ENCODE measurements at places on chromosomes 12 and 14.

DNA sequence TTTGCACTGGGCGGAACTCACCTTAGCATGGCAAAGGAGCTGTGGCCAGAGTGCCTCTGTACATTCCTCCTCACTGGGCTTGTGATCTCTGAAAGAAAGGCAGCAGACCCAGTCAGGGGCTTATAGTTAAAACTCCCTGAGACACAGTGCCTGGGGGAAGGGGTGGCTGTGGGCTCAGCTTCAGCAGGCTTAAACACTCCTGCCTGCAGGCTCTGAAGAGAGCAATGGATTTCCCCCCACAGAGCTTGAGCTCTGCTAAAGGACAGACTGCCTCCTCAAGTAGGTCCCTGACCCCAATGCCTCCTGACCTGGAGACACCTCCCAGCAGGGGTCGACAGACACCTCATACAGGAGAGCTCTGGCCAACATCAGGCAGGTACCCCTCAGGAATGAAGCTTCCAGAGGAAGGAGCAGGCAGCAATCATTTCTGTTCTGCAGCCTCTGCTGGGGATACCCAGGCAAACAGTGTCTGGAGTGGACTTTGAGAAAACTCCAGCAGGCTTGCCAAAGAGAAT, 327.5 kb upstream of the SLC16A7 start:
- DNase-seq = no peak

DNA sequence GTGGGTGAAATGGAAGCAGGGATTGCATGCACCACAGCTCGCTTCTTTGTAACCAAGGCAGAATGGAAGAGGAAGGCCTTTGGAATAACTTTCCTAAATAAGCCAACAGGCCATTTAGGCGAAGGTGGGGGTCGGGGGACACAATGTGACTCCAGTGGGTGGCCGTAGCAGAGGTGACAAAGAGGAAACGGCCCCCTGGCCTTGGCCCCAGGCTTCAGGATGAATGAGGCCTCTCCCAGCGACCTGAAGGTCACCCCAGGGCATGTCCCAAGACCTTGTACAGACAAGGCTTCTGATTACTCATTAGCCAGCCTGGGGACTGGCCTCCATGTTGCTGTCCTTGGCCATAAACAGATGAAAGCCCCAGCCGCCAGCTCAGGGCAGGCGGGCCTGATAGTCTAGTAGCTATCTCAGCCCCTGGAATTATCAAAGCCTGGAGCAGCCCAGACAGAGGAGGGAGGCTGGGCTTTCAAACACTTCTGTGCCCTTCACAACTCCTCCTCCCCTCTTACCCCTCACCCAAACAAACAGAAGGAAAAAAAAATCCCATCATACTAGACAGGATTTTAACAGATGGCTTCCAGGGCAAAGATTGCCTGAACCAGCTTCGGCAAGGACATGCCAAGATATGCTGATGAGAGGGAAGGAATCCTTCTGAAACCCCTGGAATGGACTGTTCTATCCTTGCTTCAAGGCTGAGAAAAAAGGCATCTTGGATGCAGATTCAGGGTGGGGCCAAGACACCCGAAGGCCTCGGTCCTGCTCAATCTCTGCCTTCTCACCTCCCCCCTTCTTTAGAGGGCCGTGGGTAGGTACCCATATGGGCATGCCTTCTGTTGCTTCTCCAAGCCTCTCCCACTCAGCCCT, 142.3 kb upstream of the PARP11 start:
- DNase-seq = no peak

GRCh38 chr12:111276146-111276545, 92.7 kb downstream of the PHETA1 start:
- no peak for DNase-seq

DNA sequence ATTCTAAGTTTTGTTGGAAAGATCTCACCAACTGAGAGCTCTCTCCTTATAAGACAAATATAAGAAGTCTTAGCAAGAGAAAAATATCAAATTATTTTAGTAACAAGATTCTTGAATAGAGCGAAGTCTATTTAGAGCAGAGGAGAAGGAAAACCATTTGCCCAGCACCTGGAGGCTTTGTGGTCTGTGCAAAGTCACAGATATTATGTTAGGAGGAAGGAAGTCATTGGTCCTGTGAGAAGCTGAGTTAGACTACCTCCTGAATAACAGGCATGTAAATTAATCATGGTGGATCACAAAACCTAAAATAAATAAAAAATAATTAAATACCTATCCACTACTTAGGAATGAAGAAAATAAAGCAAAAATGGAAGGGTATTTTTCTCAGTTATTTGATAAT, 38.4 kb upstream of the ATXN7L3B start:
- DNase-seq = no peak

DNA sequence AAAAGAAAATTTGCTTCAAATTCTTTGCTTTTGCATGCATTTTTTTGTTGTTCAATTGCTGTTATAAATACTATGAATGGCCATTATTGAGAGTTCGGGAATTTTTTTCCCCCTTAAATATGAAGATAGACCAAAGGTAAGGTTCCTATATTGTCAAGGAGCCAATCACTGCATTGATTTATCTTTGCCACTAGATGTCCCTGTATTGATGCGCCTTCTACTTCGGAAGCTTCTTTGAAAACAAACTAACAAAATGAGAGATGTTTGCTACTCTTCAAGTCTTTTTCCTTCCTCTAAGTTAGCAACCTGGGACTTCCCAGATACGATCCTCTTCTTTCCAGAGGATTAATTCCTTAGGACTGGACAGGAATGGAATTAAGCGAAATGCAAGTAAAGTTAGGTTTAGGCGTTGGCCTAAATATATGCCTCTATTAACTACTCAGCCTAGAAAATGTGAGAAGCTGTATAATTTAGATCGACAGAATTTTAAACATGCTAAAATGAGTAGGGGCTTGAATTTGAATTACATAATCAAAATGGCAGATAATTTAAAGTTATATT, 318.1 kb downstream of the AEBP2 start:
- DNase-seq = peak; percentile 46

GRCh38 chr12:116978791-116979508, 68.2 kb downstream of the FBXW8 start:
- DNase-seq = no peak

DNA sequence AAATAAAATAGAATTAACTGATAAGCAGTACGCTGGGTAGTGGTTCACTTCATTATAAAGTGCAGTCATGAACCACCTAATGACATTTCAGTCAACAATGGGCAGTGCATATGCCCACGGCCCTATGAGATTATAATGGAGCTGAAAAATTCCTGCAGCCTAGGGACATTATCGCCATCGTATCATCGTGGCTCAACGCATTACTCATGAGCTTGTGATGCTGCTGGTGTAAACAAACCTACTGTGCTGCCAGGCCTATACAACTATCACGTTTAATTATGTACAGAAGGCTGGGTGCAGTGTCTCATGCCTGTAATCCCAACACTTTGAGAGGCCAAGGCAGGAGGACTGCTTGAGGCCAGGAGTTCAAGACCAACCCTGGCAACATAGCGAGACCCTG, 62.3 kb upstream of the TMEM263 start:
- no peak for DNase-seq

DNA sequence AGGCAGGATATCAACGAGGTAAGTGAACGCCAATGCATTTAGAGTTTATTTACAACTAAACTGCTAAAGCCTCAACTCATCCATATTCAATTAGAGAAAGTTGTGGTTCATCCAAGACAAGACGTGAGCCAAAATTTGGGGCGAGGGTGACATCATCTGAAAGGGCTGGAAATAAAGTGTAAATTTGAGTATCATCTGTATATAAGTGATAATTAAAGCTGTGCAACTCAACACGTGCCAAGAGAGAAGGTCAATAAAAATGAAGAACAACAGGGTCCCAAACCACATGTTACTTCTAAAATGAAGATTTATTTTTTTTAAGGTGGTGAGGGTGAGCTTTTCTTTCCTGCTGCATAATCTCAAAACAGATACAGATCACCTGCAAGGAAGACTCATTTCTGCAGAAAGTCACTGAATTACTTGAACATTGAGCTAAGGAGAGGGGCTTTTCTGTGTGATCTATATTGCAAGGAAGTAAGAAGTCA, 203.6 kb downstream of the EFCAB11 start:
- no peak for DNase-seq

DNA sequence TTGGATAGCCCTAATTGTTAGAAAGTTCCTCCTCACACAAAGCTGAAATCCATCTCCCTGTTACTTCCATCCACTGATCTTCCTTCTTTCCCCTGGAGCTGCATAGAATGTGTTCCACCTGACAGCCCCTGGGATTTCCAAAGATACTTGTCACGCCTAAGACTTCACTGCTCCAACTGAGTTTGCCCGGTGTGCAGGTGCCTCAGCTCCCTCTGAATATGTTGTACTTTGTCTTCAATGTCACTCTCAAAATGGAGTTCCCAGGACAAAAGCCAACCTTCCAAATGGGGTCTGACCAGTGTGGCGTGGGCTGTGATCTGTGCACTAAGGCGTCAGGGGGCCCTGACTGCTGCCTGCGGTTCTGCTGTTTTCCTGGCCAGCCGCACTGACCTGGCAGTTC, 42.8 kb downstream of the CACNA2D4 start:
- no peak for DNase-seq

- DNase-seq = no peak
Measured at GRCh38 chr12:132814232-132814631, 14.4 kb downstream of the GOLGA3 start.

DNA sequence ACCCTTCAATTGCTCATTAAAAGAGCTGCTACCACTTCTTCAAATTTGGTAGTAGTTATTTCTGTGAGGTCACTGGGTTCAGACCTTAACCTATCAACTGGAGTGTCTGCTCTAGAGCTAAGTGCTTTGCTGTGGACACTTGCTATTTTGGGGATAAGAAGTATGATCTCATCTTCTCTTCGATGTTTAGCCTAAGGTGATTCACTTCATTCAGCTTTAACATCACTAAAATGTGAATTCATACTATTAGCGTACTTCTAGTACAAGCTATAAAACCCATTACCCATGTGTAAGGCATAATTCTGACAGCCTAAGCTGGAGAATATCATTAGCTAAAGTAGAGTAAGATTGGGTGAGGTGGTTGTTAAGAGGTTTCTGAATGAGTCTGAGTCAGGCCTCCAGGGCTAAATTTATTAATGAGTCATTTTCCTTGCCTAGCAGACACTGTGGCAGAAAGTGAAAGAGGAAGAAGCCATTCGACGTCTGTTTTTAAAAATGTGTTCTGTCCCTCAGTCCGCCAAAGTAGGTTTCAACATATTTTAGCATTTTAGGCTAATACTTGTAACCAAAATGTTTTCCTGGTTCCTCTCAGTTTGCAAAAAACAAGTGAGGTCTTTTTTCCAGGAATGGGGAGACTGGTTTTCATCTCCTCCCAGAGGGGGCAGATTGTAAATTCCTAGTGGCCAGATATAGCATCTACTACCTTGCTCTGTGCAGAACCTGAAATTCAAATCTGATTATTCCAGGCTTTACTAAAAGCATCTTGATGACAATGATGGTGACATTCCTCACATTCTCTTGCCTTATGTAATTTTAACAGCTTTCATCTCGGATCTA, 103.6 kb downstream of the SSPN start:
- peak; percentile 88 for DNase-seq

- DNase-seq = no peak
Measured at GRCh38 chr12:105622220-105622619, 291.7 kb downstream of the C12orf75 start.

GRCh38 chr14:51310505-51310944, 70.5 kb downstream of the TMX1 start:
- DNase-seq = no peak

- DNase-seq = no peak
Measured at GRCh38 chr12:60522684-60523400, 927.0 kb downstream of the SLC16A7 start.

- DNase-seq = peak; percentile 57
Measured at GRCh38 chr12:32051511-32052211, 55.0 kb upstream of the BICD1 start.

DNA sequence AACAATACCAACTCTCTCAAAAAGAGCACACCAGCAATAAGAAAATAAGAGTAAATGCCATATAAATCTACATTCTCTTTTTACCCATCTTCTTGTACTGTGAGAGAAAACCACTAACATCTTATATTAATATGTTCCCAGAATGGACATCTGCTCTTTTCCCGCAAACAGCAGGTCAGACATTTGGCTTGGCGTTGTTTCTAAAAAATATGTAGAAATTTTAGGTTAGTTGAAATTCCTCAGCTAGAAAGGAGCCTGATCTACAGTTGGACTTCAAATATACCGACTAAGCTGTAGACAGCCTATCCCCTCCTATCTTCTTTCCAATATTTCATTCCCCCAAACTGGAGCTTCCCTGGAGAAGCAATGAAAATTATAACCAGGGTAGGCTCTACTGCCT, 88.7 kb downstream of the PPP2R5E start:
- DNase-seq = no peak

- peak; percentile 78 for DNase-seq
Measured at GRCh38 chr14:20493634-20494033, 11.7 kb upstream of the RNASE10 start.

DNA sequence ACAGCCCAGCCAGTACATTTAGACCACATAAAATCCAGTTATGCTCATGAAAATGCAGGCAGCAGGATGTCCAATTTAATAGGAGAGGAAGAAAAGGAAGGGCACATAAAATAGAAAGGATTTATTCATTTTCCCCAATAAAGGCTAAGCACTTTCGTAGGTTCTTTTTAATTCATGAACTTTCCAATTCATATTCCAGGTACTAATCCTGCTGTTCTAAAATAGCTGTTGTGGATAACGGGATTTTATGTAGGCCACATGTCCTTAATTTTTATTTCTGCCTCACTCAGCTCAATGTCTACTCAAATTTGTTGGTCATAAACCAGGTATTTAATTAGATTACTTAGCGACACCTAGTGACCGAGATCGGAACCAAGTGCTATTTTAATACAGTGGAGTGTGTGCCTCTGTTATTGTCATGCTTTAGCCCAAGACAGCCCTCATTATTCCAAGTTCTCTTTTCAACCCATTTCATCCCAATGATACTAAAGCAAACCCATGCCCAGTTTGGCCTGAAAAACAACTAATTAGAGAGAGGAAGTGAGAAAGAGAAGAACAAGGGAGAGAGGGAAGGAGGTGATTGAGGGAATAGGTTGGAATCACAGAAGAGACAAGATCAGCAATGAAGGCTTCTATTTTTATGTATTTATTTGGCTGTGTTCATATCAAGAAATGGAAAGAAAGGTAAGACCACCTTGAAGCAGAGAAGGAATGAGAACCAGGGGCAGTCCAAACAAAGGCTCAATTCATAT, 45.9 kb upstream of the IFNG-AS1 start:
- DNase-seq = peak; percentile 27

DNA sequence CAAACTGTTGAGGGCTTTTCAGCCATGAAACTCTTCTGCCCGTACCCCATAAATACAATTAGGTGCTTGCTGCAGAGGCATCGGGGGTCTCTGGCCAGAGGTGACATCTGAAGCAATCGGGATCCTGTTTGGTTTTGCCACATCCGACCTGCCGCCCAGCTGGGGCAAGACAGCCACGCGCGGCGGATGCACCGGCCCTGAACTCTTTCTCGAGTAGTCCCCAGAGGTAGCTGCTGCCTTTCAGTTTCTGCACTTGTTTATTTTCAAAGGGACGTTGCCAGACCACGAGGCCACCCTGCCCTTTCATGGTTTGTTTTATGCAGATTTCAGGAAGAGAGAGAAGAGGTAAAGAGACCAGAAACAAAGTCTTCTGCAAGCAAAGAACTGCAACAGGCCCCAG, 10.6 kb upstream of the MLXIP start:
- DNase-seq = no peak
